ENCODE measurements at places on chromosomes 5 and 9. TPM values are rescaled to one million over a fixed set of nuclear protein-coding genes. Genes with fewer than 3 reads are reported as not detected.

The CENPK gene
- 35.8 TPM for polyA plus RNA-seq

The MZB1 gene
- polyA plus RNA-seq = 0.76 TPM

The SLCO6A1 gene
- polyA plus RNA-seq = not detected

The GDF9 gene
- 1.9 TPM for polyA plus RNA-seq

The REEP2 gene
- polyA plus RNA-seq = 12.9 TPM

The CDK5RAP2 gene
- polyA plus RNA-seq = 50.2 TPM

The PCDHGB2 gene
- 3.8 TPM for polyA plus RNA-seq

The PCDH12 gene
- 17.3 TPM for polyA plus RNA-seq

The BNIP1 gene
- 13.2 TPM for polyA plus RNA-seq

The PCDHGB1 gene
- polyA plus RNA-seq = 1.8 TPM

The NUTM2G gene
- 0.31 TPM for polyA plus RNA-seq

The PLAC8L1 gene
- polyA plus RNA-seq = 0.57 TPM

The SH3PXD2B gene
- polyA plus RNA-seq = 34.6 TPM

The SPINK13 gene
- 0.58 TPM for polyA plus RNA-seq

The RNF208 gene
- 16.3 TPM for polyA plus RNA-seq

The PCDHGB7 gene
- 16.1 TPM for polyA plus RNA-seq

The DAB2IP gene
- 50.8 TPM for polyA plus RNA-seq

The SPOCK1 gene
- polyA plus RNA-seq = 11.3 TPM

The OR1J2 gene
- not detected for polyA plus RNA-seq
